ENCODE measurements at places on chromosomes 5 and 9.

GRCh38 chr5:68922172-68922987, 171.4 kb upstream of the SLC30A5 start:
- DNase-seq, result no peak

- DNase-seq, result no peak
Measured at GRCh38 chr5:139445325-139446170, 6.2 kb upstream of the DNAJC18 start.

GRCh38 chr5:133595465-133595864, 16.9 kb downstream of the FSTL4 start:
- DNase-seq, result no peak

- DNase-seq, result peak; percentile 55
Measured at GRCh38 chr5:67315082-67315989, 118.7 kb upstream of the CD180 start.

- DNase-seq, result no peak
Measured at GRCh38 chr5:175467983-175468690, 10.2 kb upstream of the SFXN1 start.

DNA sequence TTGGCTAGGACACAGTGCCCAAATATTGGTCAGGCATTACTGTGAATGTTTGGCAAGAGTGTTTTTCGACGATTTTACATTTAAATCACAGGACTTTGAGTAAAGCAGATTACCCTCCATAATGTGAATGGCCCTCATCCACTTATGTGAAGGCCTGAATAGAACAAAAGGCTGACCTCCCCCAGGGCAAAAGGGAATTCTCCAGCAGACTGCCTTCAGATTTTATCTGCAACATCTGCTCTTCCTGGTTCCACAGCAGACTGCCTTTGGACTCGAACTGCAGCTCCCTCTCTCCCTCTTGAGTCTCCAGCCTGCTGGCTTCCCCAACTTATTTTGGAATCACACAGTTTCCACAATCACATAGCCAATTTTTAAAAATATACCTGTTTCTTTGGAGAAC, 7.1 kb upstream of the TMEM215 start:
- DNase-seq, result no peak

GRCh38 chr5:39176759-39177630, 42.4 kb downstream of the FYB1 start:
- DNase-seq, result no peak

DNA sequence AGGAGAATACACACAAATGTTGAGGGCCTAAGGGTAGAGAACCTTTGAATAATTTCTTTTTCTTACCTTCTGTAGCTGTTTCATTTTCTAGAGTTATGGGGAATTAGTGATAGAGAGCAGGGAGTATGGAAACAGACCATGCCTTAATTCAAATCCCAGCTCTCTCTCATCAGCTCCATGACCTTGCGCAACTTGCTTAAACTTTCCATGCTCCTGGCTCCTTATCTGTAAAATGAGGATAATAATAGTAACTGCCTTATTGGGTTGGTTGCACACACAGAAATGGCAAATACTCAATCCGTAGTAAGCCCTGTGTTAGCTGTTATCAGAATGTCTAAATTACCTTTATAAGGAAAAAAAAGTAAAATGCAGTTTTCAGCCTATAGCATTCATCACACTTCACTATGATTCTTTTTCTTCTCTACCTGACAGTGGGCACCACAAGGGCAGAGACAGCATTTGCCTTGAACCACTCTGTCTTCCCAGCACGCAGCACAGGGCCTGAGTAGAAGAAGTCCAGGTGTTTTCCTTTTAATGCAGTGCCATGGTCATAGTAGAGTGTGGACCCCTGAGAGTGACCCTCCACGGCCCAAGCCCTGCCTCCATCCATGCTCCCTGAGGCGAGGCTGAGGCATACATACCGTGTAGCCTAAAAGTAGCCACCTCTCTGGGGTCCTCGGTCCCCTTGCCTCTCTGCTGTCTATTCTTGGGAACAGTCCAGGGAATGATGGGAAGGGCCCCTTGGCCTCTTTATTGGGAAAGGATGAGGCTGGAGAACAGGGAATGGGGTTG, 17.4 kb downstream of the C5orf15 start:
- no peak for DNase-seq

All from Caki2 (cell line).